Stimulated activated CD4-positive, alpha-beta T cell treated with anti-CD3 and anti-CD28 coated beads, Interleukin-15, amount 100 ng/mL, for 24 hours (primary cell): ENCODE measurements at places on chromosomes 16 and 17.

DNA sequence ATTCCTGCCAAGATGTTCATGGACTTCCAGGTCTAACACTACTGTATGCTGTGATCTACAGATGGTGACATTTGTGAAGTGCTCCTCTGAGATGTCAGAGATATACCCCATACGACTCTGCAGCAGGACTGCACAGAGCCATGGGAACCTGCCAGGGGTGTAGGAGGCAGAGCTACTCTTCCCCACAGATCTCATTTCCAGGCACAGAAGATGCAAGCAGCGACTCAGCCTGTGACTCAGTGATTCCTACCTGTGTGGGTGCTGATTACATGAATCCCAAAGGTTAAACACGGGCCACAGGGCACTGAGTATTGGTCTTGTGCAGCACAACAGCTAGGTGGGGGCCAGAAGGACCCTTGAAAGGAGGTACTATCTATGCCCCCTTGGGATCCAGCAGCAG, 137.0 kb upstream of the SOX9 start:
- peak; percentile 21 for DNase-seq

- DNase-seq: no peak
Measured at GRCh38 chr17:73773702-73774101, 129.5 kb upstream of the SDK2 start.

GRCh38 chr17:65092262-65092661, 35.7 kb upstream of the GNA13 start:
- no peak for DNase-seq

DNA sequence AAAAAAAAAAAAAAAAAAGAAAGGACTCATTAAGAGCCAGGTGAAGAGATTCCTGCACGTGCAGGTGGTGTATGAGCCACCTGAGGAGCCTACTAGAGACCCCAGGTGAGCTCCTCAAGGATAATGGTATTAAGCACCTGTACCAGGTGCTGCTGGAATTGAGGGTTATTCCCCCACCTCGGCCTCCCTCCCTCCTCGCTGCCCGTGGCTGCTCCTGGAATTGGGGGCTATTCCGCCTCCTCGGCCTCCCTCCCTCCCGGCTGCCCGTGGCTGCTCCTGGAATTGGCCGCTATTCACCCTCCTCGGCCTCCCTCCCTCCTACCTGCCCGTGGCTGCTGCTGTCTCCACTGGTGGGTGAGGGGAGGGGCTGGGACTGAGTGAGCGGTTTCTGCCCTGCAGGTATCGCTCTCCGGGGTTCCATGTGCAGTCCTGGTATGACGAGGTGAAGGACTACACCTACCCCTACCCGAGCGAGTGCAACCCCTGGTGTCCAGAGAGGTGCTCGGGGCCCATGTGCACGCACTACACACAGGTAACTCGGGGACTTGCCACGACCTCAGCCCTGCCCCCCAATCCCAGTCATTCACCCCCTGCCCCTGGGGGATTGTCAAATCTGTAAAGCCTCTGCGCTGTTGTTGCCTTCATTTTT, 29.3 kb downstream of the CRISPLD2 start:
- no peak for DNase-seq

DNA sequence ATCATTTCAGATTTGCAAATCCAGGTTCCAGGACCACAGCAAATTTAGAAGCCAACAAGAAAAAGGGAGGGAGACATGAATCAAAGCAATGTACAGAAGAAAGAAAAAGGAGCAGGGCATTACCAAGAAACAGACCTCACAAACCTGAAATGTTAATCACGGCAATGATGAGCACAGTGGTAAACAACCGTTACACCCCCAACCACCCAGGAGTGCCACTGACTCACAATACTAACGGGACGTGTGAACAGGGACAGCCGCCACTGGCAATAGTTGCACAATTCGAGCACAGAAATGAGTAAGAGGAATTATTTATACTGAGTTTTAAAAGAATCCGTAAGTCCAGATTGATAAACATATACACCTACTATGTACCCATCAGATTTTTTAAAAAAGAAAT, 13.8 kb downstream of the USP22 start:
- DNase-seq: peak; percentile 57

- DNase-seq: no peak
Measured at GRCh38 chr16:66247516-66248481, 118.7 kb upstream of the CDH5 start.

DNA sequence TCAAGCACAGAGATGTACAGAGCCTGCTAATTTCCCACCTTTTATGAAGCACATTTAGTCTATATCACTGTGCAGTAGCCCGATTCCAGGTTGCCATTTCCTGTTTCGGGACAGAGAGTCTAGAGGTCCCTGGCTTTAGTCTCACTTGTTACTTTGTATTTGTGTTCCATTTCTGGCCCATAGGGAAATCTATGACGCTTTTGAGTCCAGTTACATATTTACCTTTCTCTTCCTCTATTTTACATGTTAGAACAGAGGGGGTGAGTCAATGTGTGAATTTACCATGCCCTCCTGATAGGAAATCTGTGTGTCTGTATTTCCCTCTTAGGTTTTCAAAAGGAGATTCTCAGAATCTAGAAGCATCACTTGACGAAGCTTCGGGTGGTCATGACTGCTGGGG, 227.1 kb upstream of the ZFHX3 start:
- no peak for DNase-seq

- no peak for DNase-seq
Measured at GRCh38 chr17:66312912-66313311, 10.5 kb downstream of the PRKCA start.

GRCh38 chr17:17090642-17091103, 48.4 kb downstream of the MPRIP start:
- DNase-seq: no peak

DNA sequence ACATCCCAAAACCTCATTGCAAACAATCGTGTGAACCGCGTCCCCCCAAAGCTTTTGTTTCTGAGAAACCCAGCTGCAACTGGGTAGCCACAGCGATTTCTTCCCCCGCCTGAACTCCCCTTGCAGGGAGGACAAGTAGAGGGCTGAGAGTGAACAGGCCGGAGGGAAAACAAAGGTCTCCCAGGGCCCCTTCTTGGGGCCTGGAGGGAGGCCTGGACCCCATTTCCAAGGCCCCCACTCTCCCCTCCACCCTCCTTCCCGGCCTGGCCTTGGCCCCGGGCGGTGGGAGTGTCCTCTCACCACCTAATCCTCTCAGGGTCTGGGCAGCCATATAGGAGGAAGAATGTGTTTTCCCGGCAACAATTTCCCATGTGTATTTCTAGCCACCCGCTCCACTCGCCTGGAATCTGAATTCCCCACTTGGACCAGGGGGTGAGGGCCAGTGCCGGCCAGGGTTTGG, 2.6 kb downstream of the GLIS2 start:
- DNase-seq: no peak

- no peak for DNase-seq
Measured at GRCh38 chr17:74414510-74414909, 17.4 kb upstream of the GPRC5C start.

DNA sequence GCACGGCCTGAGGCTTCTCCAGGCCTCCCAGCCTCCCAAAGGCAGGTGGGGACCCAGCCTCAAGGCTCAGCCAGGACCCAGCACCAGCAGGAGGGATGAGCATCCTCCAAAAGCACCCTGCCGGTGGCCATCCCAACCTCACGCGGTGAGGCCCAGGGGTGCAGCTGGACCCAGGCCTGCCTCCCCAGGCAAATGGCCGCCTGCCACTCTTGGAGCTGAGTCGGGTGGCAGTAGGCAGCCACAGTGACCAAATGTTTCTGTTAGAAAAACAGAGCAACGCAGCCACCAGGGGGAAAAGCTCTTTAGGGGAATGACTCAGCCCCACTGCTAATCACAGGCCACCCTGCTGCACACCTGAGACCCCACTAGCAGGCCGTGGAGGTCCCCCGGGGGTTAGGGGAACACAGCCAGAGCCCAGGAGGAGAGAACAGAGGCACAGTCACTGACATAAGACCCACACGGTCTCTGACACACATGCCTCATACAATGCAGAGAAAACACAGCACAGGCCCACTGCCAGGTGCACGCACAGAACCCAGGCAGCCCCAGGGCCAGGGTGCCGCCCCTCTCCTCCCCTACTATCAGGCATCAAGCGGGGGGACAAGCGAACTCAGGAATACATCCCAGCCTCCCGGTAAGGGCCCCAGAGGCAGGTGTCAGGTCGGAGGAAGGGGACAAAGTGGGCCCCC, 12.4 kb downstream of the BCAR1 start:
- DNase-seq: no peak

DNA sequence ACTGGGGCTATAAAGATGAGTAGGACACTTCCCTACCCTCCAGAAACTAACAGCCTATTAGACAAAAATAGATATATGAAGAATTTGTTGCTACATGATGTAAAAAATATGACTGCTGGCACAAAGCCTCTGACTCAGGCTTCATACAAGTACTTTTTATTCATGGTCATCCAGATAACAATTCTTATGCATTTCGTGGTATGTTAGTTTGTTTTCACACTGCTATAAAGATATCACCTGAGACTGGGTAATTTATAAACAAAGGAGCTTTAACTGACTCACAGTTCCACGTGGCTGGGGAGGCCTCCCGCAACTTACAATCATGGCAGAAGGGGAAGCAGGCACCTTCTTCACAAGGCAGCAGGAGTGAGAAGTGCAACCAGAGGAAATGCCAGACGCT, 112.5 kb upstream of the HLF start:
- DNase-seq: no peak
